ENCODE measurements at places on chromosomes 5 and 9.
A peak's percentile ranks its signal among the peaks of the same experiment; 100 is the strongest.

DNA sequence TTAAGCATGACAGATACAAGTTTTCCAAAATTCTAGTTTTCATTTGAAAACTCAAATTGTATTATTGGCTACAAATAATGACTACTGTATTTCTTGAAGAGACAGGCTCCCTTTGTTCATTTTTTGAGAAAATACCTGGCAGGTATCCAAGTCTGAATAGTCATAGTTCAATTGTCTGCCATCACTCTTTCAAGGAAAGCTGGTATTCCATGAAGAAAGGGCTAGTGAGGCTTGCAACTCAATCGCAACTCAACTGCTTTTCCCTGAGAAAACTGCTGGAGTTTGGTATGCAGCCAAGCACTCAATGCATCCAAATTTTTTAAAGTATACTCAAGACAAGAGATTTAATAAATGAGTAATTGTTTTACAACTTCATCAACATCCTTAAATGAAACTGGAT, 61.4 kb upstream of the TRIO start:
- DNase-seq, result no peak

DNA sequence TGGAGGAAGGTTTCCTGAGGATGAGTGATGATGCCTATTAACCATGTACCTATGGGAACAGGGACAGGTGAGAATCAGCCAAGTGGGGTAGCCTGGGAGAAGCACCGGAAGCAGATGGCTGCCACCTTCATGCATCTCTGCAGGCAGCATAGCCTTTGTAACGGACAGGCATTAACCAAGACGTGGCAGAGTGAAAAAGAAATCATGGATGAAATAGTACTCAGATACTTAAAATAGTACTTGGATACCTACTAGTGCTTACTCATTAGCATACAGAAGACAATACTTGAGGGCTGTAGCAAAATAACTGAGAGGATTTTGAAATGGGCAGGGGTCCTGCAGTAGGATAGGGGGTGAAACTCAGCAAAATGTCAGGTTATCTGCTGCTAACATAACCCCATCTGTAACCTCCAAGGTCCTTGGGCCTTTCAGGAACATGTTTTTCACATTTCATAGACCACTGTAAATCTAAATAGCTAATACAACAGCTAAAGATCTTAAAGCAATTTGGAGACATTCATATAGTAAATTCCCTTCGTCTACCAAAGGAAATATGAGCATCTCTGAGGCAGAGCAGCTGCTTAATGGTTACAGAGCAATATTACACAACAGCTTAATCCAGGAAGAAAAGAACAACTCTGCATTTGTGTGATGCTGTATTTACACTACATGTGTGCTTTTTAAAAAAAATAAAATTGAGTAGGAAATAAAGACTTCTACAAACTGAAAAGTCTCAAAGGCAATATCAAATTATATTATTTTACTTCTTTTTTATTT, 154.3 kb downstream of the NFIB start:
- DNase-seq, result no peak

DNA sequence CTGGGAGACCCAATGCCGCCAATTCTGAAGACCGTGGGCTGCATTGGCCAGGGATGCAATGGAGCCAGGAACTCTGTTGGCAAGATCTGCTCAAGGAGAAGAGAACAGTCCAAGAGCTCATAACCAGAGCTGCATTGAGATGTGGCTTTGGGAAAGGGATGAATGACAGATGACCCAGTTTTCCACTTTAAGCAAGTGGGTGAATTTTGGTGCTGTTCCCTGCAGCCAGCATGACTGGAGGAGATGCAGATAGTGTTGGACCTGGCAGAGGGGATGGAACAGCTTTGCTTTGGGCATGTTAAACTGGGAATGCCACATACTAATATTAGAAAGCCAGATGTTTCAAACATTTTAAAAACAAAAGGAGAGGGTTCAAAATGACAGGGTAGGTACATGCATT, 143.1 kb downstream of the FSTL4 start:
- no peak for DNase-seq

DNA sequence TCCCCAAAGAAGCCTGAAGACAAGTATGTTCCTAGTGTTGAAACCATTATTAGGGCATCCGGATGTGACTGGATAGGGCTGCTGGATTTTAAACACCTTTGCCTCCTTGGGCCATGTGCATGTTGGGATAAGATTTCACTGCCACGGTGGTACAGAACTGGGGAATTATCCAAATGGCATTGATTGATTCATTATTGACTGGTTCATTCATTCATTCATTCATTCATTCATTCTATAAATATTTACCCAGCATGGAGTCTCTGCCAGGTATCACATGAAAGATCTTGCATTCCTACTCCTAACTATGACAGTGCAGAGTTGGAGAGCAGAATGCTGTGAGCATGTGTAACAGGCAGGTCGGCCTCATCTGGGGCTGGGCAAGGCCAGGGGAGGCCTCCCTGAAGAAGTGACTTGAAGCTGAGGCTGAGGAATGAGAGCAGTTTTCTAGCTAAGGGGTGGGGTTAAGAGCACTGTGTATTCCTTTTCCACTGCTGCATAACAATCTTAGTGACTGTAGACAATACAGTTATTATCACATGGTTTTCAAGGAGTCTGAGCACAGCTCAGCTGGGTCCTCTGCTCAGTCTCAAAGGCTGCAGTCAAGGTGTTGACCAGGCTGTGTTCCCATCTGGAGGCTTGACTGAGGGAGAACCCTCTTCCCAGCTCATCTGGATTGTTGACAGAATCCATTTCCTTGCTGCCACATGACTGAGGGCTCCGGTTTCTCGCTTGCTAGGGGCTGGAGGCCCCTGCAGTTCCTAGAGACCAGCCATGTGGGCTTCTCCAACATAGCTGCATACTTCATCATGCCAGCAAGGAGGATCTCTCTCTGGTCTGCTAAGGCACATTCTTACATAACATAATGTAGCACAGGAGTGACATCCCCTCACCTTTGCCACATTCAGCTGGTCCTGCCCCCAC, 35.7 kb downstream of the AK8 start:
- no peak for DNase-seq

GRCh38 chr9:2319421-2319820, 302.2 kb upstream of the VLDLR start:
- no peak for DNase-seq

GRCh38 chr9:120925535-120926396, 830 bp downstream of the TRAF1 start:
- DNase-seq, result peak; percentile 88
